ENCODE measurements at places on chromosomes 3 and 15.

- DNase-seq: no peak
These were observed 23.7 kb downstream of the STAG1 start for GRCh38 chr3:136728473-136728872.

- DNase-seq: no peak
These were observed 185.1 kb upstream of the POU1F1 start for GRCh38 chr3:87461443-87461842.

DNA sequence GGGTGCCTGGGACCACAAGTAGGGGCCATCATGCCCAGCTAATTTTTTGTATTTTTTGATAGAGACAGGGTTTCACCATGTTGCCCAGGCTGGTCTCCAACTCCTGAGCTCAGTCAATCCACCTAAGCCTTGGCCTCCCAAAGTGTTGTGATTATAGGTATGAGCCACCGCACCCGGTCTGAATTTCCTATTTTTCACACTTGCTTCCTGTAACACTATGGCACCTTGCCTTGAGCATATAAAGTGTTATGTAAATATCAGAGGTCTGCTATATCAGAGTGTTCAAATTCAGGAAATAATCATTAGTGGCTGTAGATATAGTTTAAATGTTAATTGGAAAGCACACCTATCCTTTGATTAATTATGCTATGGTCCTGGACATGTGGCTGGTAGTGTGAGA is 165.2 kb downstream of the KCNAB1 start:
- DNase-seq: no peak

GRCh38 chr3:101722394-101723173 is 1.8 kb upstream of the CEP97 start:
- DNase-seq: no peak

DNA sequence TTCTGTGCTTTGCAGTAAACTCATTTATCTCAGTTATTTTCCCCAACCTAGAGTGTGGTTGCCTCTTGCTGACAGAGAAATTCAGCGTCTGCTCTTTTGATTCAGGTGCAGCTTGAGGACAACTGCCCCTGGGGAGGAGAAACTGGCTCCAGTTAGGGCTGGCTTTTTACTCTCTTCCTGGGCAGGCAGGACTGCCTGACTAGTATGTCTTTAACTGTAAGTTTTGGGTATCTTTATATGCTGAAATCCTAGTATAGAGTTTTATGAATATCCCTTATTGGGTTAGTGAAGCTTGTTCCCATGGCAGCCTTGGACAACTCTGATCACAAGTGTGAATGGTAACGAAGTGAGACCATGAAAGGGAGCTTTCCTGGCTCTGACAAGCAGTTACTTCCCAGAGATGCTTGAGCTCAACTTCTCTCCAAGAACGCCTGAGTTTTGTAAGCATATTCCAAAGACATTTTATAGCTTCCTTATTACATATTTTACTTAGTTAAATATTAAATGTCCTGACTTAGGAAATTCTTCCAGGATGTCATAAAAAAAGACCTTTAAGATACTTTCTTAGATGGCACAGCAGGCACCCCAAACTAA is 27.1 kb downstream of the CCNB2 start:
- DNase-seq: no peak

DNA sequence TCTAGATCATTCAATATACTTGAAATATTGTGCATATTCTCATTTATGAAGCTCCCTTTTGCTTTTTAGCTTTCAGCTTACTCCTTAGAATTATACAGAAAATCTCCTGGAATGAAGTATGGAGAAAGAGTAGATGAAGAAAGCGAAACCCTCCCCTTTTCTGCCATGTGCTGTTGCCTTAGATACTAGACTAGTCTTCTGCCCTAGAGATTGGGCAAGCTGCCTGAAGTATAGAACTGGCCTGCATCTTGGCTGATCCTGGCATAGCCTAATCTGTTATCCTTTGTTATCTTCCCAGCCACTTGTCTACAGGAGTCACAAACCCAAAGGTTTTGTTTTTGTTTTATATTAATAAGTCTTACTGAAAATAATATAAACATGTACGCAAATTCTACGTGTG is 138.8 kb downstream of the RBPMS2 start:
- DNase-seq: no peak

GRCh38 chr3:5488771-5489170 is 301.3 kb downstream of the EDEM1 start:
- no peak for DNase-seq

GRCh38 chr15:55823191-55823670 is 80.3 kb upstream of the PRTG start:
- DNase-seq: no peak

GRCh38 chr3:58388550-58389091 is 45.0 kb downstream of the PDHB start:
- DNase-seq: no peak

DNA sequence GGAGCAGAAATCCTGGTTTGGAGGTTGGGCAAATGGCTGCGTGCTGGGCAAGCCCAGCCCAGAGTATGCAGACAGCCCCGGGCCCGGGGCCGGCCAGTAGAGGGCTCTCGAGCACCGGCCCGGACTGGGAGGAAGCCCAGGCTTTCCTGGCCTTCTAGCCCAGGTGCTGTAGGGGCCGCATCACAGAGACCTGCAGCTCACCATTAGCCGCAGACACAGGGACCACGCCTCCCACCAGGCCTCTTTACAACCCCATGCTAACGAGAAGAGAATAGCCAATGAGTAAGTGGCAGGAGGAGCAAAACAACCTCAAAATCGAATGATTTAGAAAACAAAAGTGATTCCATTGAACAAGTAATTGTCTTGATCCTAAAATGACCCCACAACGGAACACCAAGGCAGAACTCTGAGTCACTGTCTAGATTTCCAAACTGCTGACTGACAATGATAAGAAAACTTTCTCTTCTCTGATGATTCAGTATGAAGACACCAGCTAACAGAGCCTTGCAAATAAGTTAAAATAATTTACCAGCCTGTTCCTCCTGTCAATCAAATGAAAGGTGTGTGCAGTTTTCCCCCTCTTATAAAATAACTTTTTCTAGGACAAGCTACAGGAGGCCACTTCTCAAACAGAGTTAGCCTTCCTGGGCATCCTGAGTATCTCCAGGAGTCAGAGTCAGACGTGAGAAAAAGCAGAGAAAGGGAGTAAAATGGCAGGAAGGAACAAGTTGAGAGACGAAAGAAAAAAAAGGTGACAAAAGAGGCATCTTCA is 102.2 kb downstream of the DGKG start:
- peak; percentile 70 for DNase-seq

DNA sequence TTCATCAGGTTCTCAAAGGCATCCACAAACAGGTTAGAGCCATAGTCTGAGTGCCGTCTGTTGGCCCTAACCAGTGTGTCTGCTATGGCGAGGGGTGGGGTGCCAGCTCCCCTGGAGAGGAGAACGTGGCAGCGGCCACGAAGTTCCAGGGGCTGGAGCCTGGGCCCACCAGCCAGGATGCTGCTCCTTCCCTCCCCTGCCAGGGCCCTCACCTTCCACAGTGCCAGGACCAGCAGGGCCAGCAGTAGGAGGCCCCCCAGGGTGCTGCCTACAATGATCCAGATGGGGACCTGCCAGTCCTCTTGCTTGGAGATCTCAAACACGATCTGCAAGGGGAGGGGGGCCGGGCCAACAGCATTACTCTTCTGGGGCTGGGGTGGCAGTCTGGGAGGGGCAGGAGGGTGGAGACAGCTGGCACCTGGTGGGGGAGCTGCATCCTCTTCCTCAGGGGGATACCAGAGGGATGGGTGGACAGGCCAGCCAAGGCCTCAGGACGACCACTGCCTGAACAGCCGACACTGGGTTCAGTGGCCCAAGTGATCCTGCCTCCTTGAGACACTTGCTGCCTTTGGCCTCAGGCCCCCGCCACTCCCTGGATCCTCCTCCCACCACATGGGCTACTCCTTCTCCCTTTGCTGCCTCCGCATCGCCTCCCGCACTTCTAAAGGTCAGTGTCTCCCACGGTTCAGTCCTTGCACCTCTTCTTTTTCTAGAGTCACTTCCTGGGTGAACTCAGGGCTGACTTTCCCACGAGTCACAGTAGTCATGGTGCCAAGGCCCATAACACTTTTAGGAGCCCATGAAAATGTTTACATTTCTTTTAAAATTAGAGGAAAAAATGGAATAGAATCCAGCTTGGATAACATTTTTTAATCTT is 26.3 kb downstream of the FEM1B start:
- no peak for DNase-seq

DNA sequence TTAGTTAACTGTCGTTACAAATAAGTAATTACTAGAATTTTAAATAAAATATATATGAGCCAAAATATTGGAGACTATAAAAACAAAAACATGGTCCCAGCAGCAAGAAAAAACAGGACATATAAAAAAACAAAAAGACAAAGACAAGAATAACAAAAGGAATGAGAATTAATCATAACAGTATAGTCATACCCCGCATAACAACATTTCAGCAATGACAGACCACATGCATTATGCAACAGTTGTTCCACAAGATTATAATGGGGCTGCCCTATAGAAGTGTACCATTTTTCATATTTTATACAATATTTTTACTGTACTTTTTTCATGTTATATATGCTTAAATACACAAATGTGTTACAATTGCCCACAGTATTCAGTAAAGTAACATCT is 5.6 kb downstream of the HLTF start:
- no peak for DNase-seq

GRCh38 chr3:28799084-28799483 is 450.5 kb upstream of the AZI2 start:
- no peak for DNase-seq

DNA sequence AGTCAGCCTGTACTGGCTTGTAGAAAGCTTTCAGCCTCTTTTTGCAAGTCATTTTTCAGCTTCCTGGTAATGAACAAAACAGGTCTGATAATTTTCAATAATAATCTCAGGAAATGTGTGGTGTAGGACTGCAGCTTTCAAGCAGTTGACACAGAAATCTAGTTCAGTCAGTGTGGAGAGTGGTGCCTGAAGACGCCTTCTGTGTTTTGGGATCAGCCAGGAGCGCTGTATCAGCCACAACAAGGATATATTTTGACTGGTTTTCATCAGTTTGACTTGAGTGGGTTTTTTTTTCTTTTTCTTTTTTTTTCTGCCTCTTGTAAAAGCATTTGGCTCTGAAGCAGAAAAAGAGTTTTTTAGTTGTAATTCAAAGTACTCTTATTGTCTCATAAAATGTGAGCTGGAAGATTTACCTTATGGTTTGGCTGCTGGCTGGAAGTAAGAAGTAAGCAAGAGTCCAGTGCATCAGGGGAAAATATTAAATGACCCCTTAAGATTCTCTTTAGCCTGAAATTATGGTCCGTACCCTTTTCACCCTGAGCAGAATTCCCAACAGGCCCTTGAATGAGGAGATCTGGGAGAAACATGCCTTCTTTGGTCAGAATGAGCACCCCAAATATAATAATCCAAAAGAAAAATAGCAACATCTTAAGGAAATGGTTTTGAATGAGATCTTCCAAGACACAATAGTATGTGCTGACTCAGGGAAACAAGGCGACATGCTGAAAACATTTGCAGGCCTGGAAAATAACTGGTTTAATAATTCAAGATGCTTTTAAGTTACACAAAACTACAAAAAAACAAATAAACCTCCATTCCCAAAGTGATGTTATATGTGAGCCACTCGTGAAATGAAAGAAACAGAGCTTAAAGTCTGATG is 332.7 kb upstream of the ADAMTS9 start:
- no peak for DNase-seq

All from activated naive CD4-positive, alpha-beta T cell treated with Interleukin-2 at 50 U/mL for 16 hours (primary cell).